Uterine smooth muscle cell (primary cell): ENCODE measurements at places on chromosomes 6 and 20. TPM values are rescaled to one million over a fixed set of nuclear protein-coding genes. Genes with fewer than 3 reads are reported as not detected.

Gene DDX39B
- 355 and 485 TPM in 2 replicates for total RNA-seq

Gene NFKBIL1
- total RNA-seq = 26.0 and 36.1 TPM in 2 replicates

Gene NKX2-4
- total RNA-seq = not detected in 2 replicates

Gene BNIP5
- total RNA-seq = not detected in 2 replicates

Gene GSTA2
- total RNA-seq = not detected in 2 replicates

Gene POU5F1
- total RNA-seq = not detected in 2 replicates

Gene WASF1
- 9.0 and 10.7 TPM in 2 replicates for total RNA-seq

Gene CST2
- not detected in 2 replicates for total RNA-seq

Gene FUT9
- total RNA-seq = under 0.01 TPM in 1 of 2 replicates, not detected in the other

Gene GJA10
- total RNA-seq = not detected in 2 replicates

Gene TBC1D20
- 36.1 and 51.9 TPM in 2 replicates for total RNA-seq

Gene SNX5
- total RNA-seq = 114 and 141 TPM in 2 replicates

Gene TMEM217
- 0.77 and 1.6 TPM in 2 replicates for total RNA-seq

Gene C6orf58
- total RNA-seq = not detected in 2 replicates

Gene MCCD1
- not detected in 2 replicates for total RNA-seq

Gene OPRL1
- total RNA-seq = 1.1 and 2.1 TPM in 2 replicates

Gene OR2J1
- total RNA-seq = not detected in 2 replicates

Gene KCNQ2
- not detected in 2 replicates for total RNA-seq

Gene RRAGD
- total RNA-seq = 2.3 and 3.2 TPM in 2 replicates

Gene IP6K3
- total RNA-seq = 0.22 and 0.50 TPM in 2 replicates

Gene PDYN
- total RNA-seq = not detected in 2 replicates

Gene C6orf141
- 55.3 and 59.4 TPM in 2 replicates for total RNA-seq

Gene GMPR
- 8.1 and 9.1 TPM in 2 replicates for total RNA-seq

Gene GGTLC1
- not detected in 2 replicates for total RNA-seq

Gene HLA-A
- total RNA-seq = 202 and 369 TPM in 2 replicates

Gene HS3ST5
- 1.2 and 2.0 TPM in 2 replicates for total RNA-seq

Gene SMLR1
- total RNA-seq = not detected in 2 replicates

Gene CTCFL
- total RNA-seq = not detected in 2 replicates

Gene PTCRA
- total RNA-seq = not detected in 2 replicates

Gene RCAN2
- total RNA-seq = 0.77 and 1.5 TPM in 2 replicates

Gene PCK1
- not detected in 2 replicates for total RNA-seq

Gene VNN1
- under 0.01 TPM in 1 of 2 replicates, not detected in the other for total RNA-seq

Gene SAMD3
- total RNA-seq = 12.4 and 14.4 TPM in 2 replicates

Gene LINC00237
- total RNA-seq = not detected in 2 replicates

Gene SPAG4
- total RNA-seq = 6.0 and 12.7 TPM in 2 replicates
